T-cell (primary cell): ENCODE measurements at places on chromosomes 7 and 10. TPM values are rescaled to one million over a fixed set of nuclear protein-coding genes. Genes with fewer than 3 reads are reported as not detected.

DNA sequence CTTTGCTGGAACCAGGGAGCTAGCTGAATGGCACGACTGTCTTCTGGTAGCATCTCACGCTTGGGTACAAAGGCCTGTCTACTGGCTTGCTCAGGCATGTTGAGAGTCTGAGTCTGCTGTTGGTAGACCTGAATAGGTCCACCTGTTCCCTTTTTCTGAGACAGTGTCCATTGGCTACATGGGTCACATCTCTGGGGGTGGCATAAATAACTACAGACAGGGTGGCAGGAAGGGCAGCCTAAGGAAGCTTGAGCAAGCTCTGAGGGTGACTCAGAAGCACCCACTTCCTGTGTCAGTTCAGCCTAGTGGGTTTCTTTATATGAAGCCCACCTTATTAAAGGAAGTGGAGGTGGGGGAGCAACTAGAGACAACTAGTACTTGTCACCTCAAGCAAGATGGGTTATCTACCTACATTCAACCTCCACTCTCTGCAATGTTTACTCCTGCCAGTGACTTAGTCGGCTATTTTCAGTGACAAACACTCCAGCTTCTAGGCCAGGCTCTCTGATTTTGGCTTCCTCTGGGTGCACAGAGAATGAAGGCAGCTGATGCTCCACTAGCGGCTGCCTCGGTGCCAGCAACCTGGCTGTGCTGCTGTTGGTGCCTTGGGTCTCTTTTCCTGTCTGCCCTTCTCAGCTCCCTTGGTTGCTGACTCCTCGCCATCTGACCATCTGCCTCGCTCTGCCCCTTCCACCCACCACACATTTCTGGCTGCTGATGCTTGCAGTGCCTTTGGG, 5.7 kb upstream of the ZYX start:
- DNase-seq: peak; percentile 33

GRCh38 chr7:24982917-24983316, 2.9 kb upstream of the OSBPL3 start:
- DNase-seq: no peak

DNA sequence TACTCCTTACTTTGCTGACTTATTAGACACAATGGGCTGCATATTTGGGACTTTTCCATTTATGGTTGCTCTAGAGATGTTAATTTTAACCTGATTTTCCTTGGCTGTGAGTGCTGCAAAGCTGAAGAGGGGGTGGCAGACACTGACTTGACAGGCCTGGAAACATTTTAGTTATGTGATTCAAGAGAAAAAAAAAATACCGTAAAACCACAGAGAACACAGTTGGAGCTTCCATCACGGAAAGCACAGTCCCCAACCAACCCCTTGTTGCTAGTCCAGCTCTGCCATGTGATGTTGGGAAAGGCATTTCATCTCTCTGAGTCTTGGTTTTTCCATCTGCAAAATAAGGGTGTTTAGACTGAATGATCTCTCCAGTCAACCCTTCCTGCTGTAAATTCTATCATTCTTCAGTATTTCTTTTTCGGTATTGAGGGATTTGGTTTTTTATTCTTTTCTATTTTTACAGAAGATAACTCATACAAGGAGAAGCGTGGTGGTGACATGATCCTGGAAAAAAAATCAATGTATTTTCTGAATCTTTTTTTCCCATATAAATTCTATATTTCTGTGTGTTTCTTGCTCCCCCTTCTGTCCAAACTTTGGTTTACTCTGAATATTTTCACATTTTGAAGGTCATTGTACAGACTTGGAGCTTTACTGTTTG, 246.1 kb downstream of the REEP3 start:
- DNase-seq: no peak

The RARRES2 gene
- total RNA-seq: 2.7 TPM

The HOGA1 gene
- total RNA-seq: 0.18 TPM

The AVL9 gene
- total RNA-seq: 39.4 TPM
